NCI-H510A treated with DMSO at 0.1 percent for 48 hours (cell line): ENCODE measurements at places on chromosomes 13 and 19.

DNA sequence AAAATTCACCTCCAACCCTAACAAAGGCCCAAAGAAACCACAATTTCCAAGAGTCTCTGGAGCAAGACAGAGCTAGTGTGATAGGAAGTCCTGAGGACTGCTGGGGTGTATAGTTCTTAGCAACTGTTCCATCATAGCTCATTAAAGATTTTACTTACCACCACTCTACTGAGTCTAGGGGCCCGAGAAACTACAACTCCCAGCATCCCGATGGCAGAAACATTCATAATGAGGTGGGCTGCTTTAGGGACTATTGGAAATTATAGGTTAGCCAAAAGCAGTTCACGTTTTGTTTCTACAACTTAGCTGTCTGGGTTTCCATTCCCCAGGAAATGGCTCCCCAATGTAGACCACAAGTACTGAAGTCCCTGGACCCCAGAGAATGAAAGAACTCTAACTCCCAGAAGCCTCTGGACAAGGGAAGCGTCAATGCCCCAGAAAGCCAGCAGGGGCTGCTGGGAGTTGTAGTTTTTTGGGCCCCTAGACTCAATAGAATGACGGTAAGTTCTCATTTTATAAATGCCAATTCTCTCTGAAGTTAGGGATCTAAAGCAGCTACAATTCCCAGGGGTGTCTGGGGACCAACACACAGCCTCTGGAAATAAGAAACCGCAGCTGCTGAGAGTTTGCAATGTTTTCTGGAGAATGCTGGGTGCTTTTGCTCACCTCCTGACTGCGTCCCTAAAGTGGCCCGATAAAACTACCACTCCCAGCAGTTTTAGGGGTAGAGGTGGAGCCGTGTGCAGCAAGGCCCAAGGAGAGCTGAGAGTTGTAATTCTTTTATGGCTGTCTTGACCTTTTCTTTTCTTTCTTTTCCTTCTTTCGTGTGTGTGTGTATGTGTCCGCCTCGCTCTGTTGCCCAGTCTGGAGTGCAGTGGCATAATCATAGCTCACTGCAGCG lies 11.1 kb downstream of the FTL start:
- no peak for DNase-seq

- no peak for DNase-seq
Observed at GRCh38 chr13:51782026-51782710, 21.8 kb downstream of the DHRS12 start.

GRCh38 chr13:87894059-87894458 lies 222.9 kb downstream of the SLITRK5 start:
- no peak for DNase-seq

DNA sequence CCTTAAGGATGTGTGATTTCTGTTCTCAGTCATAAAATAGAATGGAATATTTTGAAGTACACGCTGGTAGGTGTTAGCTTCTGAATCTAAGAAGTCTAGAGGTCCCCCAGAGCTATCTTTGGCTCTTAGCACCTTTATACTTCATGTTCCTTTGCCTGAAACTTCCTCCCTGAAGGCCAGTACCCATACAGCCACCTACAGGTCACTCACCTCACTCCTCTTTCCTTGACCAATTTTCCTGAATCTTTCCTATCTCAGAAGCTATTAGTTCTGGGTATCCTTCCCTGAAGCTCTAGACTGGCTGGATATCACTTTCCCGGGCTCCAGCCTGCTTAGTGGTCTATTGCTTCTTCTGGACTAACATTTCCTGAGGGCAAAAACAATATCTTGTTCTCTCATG lies 93.4 kb upstream of the EDNRB start:
- no peak for DNase-seq

DNA sequence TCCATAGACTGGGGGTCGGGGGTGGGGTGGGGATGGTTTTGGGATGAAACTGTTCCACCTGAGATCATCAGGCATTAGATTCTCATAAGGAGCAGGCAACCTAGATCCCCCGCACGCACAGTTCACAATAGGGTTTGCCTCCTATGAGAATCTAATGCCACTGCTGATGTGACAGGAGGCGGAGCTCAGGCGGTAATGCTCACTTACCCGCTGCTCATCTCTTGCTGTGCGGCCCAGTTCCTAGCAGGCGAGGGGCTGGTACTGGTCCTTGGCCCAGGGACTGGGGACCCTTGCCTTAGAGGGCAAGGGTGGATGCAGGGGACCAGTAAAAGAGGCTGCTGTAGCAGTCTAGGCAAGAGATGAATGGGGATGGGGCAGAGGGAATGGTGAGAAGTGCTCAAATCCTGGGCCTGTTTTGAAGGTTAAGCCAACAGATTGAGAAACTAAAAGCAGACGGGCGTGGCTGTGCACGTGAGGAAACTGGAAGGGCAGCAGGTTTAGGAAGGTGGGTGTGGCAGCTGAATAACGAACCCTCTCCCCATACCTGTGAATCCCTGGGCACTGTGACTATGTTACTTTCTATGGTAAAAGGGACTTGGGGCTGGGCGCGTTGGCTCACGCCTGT lies 1.5 kb upstream of the ERICH4 start:
- DNase-seq: no peak

DNA sequence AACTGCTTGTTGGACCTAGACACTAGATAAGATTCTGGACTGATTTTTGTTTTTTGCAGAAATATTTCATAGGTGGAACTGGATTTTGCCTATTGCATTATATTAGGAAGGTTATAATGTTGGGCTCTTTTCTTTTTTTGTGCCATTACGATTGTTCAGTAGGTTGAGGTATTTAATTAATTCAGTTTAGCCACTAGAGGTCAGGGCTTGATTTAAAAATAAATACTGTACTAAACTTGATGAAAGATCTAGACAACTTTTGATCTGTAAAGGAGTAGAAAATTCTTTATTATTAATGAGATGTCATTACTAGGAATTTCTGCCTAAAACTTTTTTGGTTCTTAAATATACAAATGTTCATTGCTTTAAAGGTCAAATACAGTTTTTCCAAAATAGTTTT lies 15.2 kb upstream of the SUPT20H start:
- peak; percentile 14 for DNase-seq

DNA sequence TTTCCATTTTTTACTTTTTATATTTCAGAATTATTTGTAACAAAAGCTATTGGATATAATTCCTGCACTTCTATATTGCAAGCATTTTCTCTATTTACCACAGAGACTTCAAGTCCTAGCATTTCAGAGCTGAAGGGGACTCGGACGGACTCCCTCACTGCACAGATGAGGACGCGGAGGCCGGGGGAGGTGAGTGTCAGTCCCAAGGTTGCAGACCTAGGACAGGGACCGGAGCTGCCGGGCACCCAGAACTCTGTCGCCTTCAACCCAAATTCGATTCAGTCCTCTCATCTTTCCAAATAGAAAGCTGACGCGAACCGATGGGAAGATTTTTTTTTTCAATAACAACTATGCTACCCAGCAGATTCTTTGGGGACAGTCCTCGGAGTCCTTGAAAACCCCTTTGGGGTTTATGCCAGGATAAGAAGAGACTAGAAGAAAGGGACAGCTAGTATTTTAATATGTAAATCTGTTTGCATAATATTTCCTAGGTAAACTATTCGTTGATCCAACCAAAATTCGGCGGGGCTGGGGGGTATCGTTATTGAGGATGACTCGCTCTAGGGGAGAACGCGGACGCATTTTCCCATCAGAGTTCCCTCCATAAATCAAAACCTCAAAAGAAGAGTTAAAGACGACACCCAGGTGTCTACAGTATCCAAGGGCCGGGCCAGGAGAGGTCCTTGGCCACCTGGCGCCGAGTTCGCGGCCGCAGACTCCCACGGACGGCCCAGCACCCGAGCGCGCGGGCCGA lies 803 bp downstream of the FLT3 start:
- no peak for DNase-seq

DNA sequence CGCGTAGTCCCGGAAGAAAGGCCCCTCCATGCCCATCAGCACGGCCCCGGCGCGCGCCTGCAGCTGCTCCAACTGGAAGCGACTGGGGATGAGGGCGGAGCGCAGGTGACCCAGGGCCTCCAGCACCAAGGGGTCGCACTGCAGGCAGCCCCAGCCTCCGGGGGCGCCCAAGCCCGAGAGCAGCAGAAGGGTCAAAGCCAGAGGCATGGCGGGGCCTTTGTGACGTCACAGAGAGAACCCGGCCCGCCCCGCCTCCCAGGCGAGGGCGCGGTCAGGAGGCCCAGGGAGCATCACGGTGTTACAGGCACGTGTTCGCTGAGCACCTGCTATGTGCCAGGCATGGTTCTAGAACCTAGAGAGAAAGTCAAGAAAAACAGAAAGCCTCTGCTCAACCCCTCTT lies at the start of gene IZUMO2:
Gene IZUMO2, minus strand, starts transcription at position 294 of the 400 bp plus-strand sequence. Its CDS starts 87 bp downstream, at position 207.
- no peak for DNase-seq

DNA sequence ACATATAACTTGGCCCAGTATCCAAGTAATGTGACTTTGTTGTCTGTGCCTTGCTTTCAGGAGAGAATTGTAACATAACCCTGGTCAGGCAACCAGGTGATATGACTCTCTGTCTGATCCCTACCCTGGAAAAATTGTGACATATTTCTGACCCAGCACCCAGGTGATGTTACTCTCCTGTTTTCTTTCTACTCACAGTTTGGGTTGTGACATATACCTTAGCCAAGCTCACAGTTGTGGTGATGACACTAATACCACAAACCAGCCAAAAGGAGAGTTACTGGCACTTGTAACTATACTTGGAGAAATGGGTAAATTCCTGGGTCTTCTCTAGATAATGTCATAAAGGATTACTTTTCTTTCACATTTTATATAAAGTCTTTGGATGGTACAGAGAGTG lies 14.3 kb upstream of the ZNF254 start:
- no peak for DNase-seq

DNA sequence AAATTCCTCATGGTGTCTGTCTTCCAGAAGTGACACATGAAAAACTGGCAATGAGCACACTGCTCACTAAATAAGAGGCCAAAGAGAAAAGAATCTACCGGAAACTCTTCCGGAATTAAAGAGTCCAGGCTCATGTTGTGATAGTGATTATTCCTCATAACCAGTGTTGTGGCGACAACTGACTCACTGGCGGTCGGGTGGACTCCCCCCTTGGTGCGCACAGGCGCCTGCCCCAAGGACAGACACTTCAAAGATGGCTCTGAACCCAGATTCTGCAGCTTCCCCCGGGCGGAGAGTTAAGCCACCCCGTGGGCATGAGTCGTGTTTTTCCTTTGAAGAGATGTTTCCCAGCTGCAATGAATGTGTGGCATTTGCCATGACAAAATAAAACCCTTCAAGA lies 10.3 kb downstream of the IL17D start:
- DNase-seq: no peak

GRCh38 chr19:51676566-51677083 lies 16.5 kb upstream of the SPACA6 start:
- no peak for DNase-seq

DNA sequence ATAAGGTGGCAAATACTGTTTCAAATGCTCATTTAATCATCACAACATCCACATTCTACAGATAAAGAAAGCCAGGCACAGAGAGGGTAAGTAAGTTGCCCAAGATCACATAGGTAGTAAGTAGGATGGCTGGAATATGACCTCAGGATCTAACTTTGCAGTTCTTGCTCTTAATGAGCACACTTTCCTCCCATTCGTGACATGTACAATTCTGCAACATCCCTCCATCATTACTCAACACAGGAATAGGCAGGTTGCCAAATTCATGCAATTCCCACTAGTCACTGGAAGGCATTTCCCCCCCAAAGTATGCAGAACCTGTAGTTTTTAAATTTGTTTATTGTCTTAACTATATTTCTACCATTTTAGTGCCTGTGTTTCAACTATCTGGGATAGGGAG lies 109.2 kb downstream of the OLFM4 start:
- DNase-seq: no peak

DNA sequence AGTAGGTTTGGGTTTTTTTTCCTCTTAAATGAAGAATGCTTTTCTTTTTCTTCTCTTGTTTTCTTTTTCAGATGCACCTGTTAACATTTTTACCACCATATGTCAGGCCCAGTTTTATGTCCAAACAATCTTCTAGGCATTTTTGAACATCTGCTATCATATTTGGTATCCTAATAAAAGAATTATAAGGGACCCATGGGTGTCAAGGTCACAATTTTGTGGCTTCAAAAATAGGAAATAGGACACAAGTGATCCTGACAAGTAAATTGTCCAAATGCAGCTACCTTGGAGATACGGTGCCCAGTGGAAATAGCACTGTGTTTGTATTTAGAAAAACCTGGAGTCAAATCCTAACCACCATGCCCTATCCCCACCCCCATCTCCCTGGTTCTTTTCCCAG lies 270.3 kb downstream of the MZT1 start:
- no peak for DNase-seq

GRCh38 chr19:6660930-6661329 lies 9.0 kb downstream of the TNFSF14 start:
- DNase-seq: no peak

DNA sequence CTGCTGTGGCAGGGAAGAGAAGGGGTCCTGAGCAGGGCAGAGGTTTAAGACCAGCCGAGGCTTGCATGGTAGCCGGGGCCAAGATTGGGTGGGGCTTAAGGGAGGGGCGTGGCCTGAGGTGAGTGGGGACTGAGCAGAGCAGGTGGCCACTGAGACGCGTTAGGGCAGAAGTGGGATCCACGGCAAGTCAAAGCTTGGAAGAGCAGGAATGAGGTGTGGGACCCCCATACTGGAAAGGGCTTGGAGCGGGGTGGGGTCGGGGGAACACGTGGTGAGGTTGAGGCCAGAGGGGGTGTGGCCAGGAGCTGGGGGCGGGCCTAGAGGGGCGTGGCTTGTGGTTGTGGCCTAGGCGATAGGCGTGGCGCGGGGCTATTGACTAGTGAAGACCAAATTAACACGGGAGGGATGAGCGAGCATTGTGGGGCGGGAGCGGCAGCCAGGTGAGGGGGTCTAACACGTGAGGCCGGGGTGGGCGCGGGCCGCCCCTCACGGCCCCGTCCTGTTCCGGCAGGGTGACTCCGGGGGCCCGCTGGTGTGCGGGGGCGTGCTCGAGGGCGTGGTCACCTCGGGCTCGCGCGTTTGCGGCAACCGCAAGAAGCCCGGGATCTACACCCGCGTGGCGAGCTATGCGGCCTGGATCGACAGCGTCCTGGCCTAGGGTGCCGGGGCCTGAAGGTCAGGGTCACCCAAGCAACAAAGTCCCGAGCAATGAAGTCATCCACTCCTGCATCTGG lies 3.3 kb downstream of the CFD start:
- no peak for DNase-seq

GRCh38 chr19:12872941-12873890 lies 8.0 kb downstream of the DNASE2 start:
- DNase-seq: no peak

GRCh38 chr19:35543280-35544109 lies 1.9 kb upstream of the TMEM147 start:
- no peak for DNase-seq

DNA sequence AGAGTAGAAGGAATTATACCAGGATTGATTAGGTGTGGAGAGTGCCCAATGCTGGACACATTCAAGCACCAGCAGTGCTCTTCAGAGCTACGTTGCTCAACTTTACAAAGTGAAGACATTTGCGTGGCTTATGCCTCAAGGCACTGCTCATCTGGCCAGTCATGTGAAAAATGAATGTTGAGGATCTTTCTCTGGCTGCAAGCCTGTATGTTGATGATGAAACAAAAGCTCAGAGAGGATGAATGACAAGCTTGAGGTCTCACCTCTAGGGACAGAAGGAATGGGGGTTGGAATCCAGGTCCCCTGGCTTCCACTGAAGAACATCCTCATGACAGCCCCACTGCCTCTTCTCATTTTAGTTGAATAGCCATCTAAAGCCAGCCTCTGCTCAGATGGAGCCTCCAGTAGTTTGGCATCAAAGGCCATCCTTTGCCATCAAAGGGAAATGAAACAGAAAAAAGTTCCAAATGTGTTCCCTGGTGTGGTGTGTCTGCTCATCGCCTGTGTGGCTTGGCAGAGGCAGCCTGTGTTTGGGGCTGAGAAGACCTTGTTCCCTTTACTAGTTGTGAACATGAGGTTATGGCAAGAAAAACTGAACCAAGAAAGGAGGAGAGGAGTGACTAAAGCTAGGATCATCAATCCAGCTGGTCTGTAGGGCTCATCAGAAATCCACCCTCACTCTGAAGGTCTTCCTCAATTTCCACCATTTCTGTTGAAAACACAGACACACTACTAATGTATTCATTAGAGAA lies 114.0 kb upstream of the KL start:
- DNase-seq: no peak
